Small intestine (tissue), 16 donors: ENCODE measurements at places on chromosomes 3 and 15.
A peak's percentile ranks its signal among the peaks of the same experiment; 100 is the strongest.

GRCh38 chr3:43997788-43998369 lies 243.8 kb upstream of the TOPAZ1 start:
- DNase-seq: no peak

DNA sequence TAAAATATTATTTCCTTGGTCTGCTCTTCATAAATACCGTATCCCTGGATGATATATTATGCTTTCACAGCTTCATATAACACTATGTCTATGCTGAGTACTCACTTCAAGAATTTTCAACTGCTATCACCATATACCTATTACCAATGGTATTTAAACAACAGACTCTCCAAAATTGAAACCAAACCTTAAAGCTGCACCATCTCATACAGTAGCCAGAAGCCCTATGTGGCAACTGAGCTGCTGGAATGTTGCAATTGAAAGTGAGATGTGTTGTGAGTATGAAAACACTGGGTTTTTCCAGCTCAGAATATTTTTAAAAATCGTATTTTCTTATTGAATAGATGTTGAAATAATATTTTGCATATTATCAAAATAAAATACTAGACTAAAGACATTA lies 130.1 kb upstream of the GOLGA6L6 start:
- no peak for DNase-seq

DNA sequence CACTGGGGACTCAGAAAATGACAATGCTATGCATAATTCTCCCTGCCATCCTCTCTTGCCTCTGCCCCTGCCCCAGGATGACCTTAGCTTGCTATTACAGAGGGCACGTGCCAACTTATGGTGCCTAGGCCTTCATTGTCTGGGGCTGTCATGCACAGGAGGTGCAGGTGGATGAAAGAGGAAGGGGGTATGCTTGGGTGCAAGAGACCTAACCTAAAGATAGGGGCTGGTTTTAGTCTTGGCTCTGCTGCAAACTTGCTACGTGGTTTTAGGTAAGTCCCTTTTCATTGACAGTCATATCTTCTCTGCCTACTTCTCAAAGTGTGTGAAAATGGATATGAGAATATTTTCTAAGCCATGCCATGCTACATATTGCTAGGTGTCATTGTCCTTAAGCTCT lies 161.3 kb downstream of the EPHB1 start:
- no peak for DNase-seq

GRCh38 chr15:68553314-68553993 lies 25.3 kb upstream of the CORO2B start:
- no peak for DNase-seq

DNA sequence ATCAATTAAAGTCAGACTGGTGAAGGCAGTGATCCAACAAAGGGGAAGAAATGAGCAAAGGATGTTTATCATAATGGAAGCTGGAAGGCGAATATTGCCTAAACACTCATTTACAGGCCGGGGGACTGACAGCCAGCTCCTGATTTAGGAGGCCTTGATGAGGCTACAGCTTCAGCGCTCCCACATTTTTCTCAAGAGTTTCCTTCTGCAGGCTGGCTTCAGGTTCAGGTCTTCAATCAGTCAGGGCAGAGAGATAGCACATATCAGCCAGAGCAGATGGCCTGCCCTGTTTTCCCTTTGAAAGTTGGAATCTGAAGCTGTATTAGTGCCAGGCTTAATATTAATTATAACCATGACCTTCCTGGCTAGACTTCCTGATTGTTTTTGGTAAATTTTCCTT lies 218.9 kb downstream of the SV2B start:
- peak; percentile 8 for DNase-seq

DNA sequence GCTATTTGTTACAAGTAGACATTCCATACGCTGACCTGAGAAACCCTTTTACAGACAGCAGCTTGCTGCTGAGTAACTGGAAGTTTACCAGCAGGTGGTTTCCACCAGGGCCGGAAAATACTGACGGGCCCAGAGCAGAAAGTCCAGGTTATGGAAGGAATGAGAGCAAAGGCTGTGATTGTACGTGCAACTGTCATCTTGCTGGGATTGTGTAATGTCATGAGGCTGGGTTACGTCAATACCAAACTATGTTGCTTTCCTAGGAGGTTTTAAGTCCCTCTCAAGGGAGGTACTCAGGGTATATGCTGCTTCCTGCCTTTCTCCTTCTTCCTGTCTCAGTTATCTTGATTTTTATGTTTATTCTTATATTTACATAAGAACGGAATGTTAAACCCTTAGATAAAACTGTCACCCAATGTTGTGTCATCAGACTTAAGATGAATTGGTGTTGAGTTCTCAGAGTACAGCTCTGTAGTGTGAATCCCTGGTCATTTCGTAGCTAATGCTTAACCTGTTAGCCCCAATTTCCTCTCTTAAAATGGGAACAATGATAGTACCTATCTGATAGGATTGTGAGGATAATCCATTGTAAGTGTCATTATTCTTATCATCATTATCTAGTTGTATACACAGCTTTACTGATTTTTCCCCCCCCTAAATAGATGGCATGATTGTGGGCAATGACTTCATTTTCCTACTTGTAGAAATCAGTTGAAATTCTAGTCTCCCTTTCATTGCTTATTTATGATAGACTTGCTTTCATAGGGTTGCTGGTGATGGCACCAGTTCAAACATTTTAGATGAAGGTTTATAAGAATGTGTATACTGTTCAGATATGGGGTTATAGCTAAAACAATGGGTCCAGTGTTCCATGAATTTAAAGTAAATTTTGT lies 101.4 kb downstream of the FNDC3B start:
- DNase-seq: peak; percentile 93

- DNase-seq: no peak
These were observed 716.8 kb upstream of the BCHE start for GRCh38 chr3:166554023-166554422.

GRCh38 chr15:85350395-85350794 lies 30.0 kb upstream of the AKAP13 start:
- no peak for DNase-seq

DNA sequence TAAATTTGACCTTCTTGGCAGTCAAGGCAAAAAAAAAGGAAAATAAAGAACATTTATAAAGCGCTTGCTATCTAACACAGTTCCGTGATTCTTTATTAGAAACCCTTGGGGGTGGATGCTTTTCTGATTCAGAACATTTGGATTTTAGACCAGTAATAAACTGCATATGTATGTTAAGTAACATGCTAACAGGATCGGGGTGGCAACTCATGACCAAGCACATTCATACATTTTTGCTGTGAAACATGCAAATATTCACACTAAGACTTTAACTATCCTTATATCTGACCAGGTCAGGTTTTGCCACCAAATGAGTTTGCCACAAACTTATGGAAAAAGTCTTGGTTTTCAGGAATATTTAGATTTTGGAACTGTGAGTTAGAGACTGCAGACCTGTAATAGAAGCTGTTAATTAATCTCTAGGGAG lies 30.4 kb upstream of the KLF13 start:
- no peak for DNase-seq

GRCh38 chr3:4533489-4534443 lies 40.6 kb downstream of the ITPR1 start:
- DNase-seq: no peak

DNA sequence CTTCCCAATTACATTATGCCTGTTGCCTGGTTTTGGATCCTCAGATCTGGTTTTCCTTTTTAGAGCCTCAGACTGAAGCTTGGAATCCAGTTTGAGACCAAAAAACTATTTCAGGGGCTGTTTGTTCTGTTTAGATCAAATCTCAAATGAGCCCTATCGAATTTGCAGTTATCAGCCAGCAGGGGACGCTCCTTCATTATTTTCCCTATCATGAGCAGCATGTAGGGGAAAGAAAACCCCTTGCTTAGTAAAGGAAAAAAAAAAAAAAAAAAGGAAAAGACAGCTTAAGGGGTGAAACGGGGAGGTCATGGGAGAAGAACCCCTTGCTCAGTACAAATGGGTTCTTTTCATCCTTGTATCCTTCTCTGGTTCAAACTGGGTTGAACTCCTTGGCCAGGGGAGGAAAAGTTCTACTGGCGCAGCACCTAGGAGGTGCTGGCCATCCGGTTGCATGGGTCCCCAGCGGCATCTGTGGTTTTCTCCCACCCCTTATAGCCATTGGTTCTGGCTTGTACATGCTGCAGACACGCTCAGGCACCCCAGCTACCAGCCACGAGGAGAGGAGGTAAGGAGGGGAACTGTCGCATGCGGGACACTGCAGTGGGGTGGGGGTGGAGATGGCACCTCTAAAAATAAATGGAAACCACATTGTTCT lies 1375.1 kb upstream of the ALCAM start:
- no peak for DNase-seq

DNA sequence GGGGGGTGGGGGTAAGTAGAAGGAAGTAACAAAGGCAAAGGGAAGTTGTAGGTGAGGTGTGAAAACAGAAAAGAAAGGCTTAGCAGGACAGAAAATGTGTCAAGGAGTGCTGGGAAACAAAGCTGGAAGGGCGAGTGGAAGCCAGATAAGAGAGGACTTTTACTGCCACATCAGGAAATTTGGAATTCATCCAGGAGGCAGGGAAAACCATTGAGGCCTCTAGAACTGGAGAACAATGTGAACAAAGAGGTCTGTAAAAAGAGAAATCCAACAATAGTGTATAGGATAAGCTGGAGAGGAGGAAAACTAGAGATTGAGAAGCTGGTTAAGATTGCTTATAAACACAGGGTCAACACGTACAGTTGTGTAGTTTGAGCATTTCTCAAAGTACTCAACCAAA lies 116.6 kb downstream of the NTRK3 start:
- DNase-seq: no peak

- DNase-seq: no peak
These were observed 13.8 kb downstream of the RIOX2 start for GRCh38 chr3:97958396-97958795.

- no peak for DNase-seq
These were observed 726.0 kb upstream of the CFAP20DC start for GRCh38 chr3:59775761-59776325.

GRCh38 chr3:197899833-197900478 lies 50.0 kb upstream of the RPL35A start:
- DNase-seq: no peak

GRCh38 chr3:48637305-48637704 lies 2.0 kb upstream of the SLC26A6 start:
- DNase-seq: no peak

GRCh38 chr3:9690451-9691450 lies 12.9 kb upstream of the CPNE9 start:
- no peak for DNase-seq

- DNase-seq: no peak
These were observed 64.9 kb upstream of the LIMD1 start for GRCh38 chr3:45529697-45530096.

- DNase-seq: no peak
These were observed 97.9 kb upstream of the EIF1B start for GRCh38 chr3:40211579-40211978.

DNA sequence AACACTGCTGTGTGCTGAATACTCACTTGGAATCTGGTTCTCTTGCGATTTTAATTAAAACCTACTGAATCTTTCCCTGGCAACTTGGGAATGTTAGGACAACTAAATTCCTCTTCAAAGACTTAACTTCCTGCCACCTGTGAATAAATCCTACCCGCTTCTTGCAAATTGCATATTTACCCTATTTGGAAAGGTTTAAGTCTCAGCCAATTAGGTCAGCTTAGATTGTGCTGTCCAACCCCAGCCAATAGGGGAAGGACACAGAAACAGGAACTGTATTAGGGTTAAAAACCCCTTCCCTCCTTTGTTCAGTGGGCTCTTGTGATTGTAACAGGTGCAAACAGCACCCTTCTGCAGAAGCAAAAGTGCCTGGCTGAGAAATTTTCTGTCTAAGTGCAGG lies 38.6 kb upstream of the FSTL1 start:
- no peak for DNase-seq
